ENCODE measurements at places on chromosomes 4 and X.

- DNase-seq = no peak
Observed at GRCh38 chr4:122091836-122092405, 60.2 kb upstream of the BLTP1 start.

DNA sequence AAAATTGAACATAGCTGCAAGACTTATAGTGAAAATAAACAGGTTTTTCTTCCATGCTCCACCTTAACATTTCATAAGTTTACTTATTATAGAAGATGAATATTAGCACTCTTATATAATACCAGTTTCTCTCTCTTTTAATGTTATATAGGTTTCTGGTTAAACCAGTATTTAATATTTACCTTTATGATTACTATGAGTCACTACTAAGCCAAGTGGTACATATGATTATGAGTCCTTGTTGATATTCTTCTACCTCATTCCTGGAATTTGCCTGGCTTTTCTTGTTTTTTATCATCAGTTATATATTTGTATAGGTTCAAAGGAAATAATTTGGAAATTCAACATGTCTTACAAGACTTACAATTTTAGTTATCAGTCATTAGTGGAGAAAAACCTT, 89.9 kb upstream of the MAOA start:
- no peak for DNase-seq

DNA sequence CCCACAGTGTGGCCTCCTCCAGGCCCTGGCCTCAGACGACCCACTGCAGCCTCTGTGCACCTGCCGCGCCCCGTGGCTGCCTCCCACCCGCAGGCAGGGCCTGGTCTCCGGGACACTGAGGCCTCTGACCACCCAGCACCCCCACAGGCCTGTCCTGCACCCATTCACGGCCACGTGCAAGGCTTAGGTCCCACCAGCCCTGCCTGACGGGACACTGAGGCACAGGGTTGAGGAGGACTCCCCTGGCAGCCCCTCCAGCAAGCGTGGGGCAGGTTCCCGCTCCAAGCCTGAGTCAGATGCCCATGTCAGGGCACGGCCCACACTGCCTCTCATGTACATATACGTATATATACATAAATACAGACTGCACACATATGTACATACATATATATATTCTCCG, 23.5 kb downstream of the NELFA start:
- DNase-seq = no peak

- DNase-seq = no peak
Observed at GRCh38 chr4:99947608-99948007, 1.2 kb upstream of the DNAJB14 start.

DNA sequence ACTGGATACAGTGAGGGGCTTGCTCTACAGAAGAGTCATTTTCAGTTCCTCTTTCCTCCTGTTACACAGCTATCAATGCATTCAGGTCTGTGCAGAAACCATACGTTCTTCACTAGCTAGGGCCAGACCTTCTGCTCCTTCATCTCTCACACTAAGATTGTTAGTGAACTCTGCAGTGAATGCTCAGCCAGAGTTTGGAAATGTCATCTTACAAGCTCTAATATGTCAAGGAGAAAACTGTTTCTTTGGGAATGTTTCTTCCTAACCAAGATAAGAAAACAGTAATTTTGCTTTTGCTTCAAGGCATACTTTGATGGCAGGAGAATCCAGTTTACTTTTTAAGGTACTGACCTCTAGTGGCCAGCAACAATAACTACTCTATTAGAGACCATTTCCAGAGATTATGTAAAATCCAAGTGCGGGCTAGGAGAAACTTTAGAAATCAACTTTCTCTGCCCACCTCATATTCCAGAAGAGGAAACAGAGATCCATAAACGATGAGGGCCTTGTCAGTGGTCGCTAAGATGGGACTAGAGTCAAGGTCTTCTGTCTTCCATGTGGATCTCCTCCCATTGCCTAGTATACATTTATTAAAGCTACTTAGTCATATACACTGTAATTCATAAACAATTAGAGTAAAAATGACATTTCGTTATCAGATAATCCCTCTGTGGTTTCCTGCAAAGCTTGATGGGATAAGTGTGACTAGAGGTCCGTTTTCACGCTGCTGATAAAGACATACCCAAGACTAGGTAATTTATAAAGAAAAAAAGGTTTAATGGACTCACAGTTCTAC, 12.1 kb upstream of the CC2D2A start:
- peak; percentile 52 for DNase-seq

- DNase-seq = peak; percentile 45
Observed at GRCh38 chr4:89158884-89159503, 47.7 kb downstream of the TIGD2 start.

GRCh38 chrX:51332188-51332942, at the start of gene NUDT10:
Gene NUDT10 (plus strand): TSS chrX:51332822. CDS start chrX:51332966, 144 bp downstream.
- DNase-seq = peak; percentile 60

DNA sequence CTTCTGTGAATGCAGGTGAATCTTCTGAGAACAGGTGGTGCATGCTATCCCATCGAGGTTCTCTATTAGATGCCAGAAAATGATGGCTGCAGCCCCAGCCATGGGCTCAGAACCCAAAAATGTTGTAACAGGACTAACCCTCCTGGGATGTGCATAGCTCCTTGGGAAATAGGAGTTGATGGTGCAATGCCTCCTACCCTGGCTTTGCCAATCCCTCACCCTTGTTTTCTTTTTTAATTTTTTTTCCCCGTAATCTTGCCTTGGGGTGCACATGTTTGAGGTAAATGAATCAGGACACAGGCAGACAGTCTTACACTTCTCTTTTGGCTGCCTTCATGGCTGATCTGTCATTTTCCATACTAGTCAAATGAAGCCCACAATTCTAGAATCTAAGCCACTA, 96.6 kb downstream of the KIT start:
- DNase-seq = no peak

- no peak for DNase-seq
Observed at GRCh38 chr4:176837169-176837895, 44.6 kb upstream of the VEGFC start.

GRCh38 chrX:56099271-56099670, 132.9 kb upstream of the KLF8 start:
- no peak for DNase-seq

- DNase-seq = no peak
Observed at GRCh38 chr4:64940698-64941097, 531.4 kb upstream of the TECRL start.

DNA sequence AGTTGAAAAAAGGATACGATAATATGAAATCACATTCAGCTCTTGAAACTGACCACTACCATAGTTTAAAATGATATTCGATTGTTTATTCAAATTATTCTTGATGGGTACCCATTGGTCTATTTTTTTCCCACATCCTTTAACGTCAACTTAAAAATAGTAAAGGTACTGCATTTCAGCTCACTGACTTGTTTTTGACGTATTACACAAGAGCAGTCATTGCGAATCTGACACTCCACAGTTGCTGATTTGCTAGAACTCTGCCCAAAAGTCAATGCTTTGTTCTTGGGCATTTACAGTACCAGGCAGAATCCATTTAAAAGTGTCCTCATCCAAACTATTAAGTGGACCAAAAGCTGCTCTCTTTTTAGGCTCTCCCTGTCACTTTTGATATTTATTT, 1.2 kb upstream of the PDS5A start:
- no peak for DNase-seq

- no peak for DNase-seq
Observed at GRCh38 chr4:8610858-8611616, 18.5 kb downstream of the CPZ start.

DNA sequence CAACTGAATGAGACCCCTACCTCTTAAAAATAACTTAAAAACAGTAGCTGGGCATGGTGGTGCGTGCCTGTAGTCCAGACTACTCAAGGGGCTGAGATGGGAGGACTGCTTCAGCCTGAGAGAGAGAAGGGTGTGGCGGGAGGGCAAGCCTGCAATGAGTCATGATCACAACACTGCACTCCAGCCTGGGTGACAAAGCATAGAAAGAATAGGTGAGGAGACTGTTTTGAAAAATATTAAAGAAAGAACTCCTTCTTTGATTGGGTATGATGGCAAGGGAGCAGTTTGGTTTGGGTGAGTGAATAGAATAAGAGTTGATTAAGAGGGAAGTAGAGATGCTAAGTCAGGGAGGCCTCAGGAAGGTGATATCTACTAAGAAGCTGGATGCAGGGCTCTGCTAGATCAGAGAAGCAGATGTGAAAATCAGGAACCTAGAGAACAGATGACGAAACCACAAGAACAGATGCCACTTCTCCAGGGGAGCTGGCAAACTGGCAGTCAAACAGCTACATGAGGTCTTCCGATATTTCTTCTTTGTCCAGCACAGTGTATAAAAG, 318.6 kb downstream of the OPHN1 start:
- DNase-seq = no peak

GRCh38 chr4:3112609-3113469, 38.4 kb downstream of the HTT start:
- no peak for DNase-seq

DNA sequence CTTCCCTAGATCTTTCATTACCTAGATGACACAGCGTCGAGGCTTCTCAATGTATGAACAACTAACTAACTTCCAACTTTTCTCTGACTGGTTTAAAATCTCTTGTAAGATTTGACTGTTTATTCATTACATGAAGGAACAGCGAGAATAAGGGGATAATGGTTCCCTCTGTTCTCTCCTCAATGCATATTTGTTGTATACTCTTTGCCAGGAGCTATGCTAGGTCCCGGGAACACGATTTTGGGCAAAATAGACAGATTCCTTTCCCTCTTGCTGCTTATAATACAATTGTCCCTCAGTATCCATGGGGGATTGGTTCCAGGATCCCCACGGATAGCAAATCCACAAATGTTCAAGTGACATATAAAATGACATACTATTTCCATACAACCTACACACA, 1020.0 kb downstream of the DMD start:
- DNase-seq = no peak

GRCh38 chr4:169060391-169061091, 50.5 kb upstream of the CBR4 start:
- no peak for DNase-seq

DNA sequence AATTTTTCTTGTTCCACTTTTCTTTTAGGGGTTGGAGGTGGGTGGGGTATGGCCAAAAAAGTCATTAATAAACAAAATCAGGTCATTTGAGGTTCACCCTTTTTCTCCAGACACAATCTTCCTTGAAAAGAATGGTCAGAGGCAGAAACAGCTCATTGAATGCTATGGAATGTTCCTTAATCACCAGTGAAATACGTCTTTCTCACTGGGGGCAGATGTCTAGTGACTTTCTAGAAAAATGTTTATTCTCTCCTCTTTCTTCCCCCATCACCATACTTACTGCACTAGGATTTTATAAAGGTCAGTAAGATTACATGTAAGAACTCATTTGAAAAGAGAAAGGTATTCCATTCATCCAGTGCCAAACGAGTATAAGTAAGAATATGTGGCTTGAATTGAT, 44.5 kb downstream of the MGST2 start:
- no peak for DNase-seq

DNA sequence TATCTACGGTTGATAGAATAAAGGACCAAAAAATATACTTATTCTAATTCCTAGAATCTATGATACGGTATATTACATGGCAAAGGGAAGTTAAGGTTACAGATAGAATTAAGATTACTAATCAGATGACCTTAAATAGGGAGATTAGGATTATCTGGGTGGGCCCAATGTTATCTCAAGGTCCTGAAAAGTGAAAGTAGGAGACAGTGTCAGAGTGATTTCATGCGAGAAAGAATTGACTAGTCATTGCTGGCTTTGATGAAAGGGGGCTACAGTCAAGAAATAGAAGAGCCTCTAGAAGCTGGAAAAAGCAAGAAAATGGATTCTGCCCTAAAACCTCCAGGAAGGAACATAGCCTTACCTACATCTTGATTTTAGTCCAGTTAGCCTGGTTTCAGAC, 176.9 kb upstream of the PPP1R2C start:
- DNase-seq = no peak

DNA sequence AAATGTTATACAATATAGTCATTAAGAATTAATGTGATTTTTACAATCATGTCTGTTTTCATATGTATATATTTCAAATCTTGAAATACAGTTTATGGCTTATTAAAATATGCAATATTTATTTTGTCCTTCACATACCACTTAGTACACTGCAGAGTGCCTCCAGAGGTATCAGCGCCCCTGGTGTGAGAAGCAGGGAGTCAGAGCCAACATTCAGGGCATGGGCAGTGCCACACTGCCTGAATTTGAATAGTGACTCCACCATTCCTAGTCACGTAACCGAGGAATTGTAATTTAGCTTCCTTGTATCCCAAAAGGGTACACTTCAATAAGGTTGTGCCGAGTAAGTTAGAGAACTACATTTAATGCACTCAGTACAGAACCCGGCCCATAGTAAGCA, 4.3 kb upstream of the C4orf54 start:
- no peak for DNase-seq

GRCh38 chr4:108646706-108647105, 3.7 kb upstream of the OSTC start:
- no peak for DNase-seq

DNA sequence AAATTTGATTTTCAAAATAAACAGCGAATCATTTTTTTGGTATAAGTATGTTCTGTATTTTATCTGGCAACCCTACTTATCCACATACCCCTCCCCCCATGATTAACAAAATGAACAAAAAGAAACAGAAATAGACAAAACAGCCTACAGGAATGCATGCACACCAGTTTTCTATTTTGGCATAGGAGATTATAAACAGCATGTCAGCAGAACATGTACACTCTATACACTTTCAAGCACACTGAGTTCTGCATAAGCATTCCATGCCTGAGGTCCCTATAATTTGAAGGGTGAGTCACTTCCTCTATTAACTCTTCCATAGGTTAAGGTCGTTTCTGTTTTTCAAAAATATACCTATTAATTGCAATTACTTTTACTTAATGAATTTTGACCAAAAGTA, 28.0 kb upstream of the ZNF280C start:
- no peak for DNase-seq

- no peak for DNase-seq
Observed at GRCh38 chrX:153411988-153412574, 809 bp downstream of the ZFP92 start.

DNA sequence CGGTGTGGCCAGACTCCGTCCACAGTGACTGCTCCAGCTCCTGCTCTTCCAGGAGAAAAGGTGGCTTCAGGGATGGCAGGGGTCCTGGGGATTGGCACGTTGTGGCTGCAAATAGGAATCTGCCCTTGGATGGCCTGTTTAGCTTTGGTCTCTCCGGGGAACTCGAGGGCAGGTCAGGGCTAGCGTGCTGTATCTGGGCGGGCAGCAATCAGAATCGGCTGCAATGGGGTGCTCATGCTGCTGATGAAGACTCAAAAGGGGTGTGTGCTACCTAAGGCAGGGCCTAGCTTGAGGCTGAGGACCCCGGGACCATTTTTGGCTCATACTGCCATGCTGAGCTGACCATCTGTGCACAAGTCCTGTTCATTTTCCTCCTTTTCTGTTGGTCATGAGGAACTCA, 51.3 kb downstream of the RGS12 start:
- DNase-seq = no peak

Data from left kidney (tissue), 8 donors.